ENCODE measurements at places on chromosomes 2 and 18.

DNA sequence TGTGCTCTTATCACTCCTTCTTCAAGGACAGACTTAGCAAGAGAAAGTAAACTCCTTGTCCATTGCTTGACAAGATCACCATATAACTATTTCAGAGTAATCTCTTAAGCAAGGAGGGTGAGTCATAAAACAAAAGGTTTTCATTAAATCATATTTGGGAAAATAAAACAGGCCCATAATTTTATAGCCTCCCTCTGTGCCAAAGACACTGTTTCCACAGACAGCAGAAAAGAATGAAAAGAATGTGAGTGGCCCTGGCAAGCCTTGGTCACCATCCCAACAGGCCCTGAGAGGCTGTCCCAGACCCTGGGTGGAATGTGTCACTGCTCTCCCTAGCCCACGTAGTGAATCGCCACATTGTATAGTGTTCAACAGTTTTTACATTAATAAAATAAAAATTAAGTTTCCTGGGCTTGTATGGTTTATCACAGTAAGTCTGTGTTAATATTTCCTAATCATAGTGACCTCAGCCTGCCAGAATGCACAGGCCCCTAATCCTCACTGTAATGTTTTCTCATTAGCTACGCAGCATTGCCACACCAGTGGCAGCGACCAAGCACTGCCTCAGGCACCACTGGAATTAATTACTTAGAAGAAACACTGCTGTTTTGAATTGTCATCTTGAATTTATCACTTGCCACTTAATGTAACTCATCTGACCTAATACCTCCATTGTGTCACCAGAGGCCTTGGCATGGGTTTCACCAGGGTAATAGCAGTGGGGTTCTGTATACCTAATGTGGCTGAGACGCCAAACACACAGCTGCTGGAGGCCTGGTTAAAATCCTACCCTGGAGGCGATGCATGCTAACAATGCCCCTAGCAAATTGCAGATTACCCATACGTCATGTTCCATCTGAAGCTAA, 401.9 kb downstream of the LNPK start:
- no peak for DNase-seq

DNA sequence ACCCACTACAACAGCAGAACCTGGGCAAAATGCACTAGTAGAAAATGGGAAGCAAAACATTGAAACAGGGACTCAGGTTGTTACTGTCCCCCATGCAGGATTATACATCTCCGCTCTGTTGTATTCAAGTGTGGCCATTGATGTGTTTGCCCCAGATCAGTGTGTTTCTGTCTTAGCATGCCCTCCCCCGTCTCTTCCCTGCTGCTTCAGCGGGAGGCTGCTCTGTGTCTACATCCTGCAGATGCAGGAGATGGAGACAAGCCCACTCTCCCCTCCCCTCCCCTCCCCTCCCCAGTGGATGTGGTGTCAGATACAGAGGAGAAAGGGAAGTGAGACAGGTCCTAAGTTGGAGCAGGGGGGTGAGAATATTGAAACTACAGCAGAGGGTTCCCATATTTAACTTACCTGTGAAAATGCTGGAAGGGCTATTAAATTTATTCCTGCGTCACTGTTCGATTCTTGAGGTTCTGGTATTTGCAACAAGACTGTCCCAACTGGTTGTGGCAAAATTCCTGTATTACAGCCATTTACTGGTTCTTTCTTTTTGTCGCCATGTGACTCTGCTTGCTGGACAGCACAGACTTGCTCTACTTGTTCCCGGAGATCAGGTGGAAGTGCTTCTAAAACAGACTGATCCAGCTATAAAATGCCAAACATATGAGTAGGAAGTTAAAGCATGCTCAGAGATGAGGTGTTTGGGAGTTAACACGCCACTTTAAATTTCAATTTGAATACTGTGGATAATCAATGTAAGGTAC, 67.0 kb downstream of the EIF5B start:
- no peak for DNase-seq

DNA sequence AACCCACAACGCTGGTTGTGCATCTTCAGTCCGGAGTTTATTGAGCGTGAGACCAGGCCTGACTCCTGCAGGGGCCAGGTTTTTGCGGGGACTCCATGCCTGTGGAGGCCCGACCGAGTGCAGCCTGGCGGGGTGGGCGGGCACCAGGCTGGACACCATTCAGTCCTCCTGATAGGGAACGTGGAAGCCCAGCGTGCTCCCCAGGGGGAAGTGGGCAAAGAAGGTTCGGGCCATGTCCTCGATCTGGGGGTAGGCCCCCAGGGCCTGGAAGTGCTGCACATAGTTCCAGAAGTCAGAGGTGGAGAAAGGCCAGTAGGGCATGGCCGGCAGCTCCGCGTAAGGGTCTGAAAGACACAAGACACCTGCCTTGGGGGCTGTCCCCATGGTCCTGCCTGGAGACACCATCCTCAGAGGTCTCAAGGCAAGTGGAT, 1.4 kb downstream of the OTOS start:
- no peak for DNase-seq

GRCh38 chr2:52857722-52858121, 909.9 kb upstream of the CHAC2 start:
- no peak for DNase-seq

DNA sequence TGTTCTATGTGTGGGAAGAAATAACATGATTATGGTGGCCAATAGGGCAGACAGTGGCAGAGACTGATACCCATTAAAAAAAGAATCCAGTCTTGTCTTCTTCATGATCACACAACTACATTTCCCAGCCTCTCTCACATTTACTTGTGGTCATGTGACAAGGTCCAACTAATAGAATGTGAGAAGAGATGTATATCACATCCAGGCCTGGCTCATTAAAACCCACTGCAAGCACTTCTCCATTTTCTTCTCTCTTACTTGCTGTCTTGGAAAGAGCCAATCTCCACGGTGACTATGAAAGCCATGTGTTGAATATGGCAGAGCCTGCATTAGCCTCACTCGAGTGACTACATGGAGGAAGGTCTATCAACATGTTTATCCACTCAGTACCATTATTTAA, 306.2 kb upstream of the ZEB2 start:
- no peak for DNase-seq

DNA sequence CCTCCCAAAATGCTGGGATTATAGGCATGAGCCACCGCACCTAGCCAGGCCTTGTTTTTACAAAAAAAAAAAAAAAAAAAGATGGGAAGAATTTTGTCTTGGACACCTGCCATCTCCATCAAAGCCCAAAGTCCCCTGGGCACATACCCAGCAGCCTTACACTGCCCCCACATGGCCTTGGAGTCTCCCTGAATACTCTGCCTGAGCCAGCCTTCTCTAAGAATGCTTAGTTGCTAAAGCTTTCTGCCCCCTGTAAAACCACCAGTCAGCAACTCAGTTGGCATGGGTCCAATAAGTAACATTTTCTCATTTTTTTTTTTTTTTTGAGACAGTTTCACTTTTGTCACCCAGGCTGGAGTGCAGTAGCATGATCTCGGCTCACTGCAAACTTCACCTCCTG, 40.6 kb downstream of the SPC25 start:
- peak; percentile 55 for DNase-seq

- DNase-seq, result no peak
These were observed 439.3 kb upstream of the TRIB2 start for GRCh38 chr2:12277241-12278034.

GRCh38 chr2:79432731-79433146, 80.1 kb upstream of the CTNNA2 start:
- no peak for DNase-seq

- no peak for DNase-seq
These were observed 129.7 kb downstream of the CCDC85A start for GRCh38 chr2:56313500-56313921.

- no peak for DNase-seq
These were observed 92.1 kb downstream of the GALNT1 start for GRCh38 chr18:35673682-35674081.

DNA sequence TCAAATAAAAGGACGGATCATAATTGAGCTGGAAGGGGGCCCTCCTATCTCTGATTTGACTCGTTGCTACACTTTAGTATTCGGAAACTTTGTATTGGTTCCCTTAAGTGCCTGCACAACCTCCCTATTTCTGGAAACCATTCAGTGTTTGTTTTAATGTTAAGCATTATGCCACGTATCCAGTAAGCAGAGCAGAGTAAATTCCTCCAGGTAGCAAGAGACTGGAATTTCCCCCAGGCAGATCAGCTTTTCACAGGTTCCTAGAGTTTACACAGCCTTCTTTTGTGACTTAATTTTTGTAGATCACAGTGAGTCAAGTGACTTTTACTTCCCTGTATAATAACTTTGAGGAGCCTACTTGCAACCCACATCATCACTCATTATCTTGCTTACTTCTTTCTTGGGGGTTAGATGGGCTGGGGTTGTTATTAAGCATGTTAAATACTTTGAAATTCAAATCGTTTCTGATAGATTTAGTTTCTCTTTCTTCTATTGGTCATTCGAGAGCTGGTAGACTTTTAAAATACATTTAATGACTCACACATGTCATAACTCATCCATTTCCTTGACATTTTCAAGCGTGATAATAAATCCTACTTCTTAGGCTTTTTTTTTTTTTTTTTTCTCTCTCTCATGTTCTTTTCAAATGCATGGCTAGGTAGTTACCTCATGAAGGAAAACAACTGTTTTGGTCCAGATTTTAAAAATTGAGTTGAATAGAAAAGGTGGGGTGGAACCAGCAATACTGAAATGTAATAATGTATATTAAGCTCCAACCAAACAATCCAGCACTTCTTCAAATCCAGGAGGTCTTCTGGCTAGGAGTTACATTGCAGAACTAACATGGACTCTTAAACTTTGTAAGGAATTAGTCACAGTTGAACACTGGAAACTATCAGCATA, 219.3 kb downstream of the NEDD4L start:
- DNase-seq, result no peak

DNA sequence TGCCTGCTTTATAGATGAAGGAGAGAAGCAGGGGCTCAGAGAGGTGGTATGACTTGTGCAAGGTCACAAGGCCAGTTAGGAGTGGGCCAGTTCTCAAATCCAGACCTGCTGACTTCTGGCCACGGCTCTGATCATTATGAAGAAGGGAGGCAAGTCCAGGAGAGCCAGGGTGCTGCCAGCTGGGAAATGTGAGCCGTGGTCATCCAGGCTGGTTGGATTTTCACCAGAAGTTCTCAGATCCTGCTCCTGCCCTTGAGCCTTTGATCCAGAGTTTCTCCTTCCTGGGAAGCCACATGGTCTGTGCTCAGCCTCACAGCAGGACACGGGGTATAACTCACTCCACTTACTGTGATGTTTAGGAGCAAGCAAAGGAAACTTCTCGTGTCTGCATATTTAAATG, 239.9 kb downstream of the KLHL29 start:
- no peak for DNase-seq

DNA sequence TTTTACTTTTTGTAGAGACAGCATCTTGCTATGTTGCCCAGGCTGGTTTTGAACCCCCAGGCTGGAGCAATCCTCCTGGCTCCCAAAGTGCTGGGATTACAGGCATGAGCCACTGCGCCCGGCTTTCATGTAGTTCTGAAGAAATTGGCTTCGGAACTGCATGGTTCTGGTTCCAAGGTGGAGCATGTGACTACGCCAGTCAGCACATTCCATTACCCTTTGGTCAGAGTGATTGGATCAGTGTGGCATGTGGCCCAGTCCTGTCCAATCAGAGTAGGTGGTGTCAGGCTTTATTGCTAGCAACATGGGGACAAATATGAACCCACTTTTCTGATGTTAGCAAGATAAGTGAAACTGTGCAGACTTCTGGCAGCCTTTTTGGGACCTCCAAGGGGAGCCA, 16.3 kb upstream of the ATOH8 start:
- DNase-seq, result no peak

- no peak for DNase-seq
These were observed 27.5 kb downstream of the ARL4C start for GRCh38 chr2:234469251-234469845.

DNA sequence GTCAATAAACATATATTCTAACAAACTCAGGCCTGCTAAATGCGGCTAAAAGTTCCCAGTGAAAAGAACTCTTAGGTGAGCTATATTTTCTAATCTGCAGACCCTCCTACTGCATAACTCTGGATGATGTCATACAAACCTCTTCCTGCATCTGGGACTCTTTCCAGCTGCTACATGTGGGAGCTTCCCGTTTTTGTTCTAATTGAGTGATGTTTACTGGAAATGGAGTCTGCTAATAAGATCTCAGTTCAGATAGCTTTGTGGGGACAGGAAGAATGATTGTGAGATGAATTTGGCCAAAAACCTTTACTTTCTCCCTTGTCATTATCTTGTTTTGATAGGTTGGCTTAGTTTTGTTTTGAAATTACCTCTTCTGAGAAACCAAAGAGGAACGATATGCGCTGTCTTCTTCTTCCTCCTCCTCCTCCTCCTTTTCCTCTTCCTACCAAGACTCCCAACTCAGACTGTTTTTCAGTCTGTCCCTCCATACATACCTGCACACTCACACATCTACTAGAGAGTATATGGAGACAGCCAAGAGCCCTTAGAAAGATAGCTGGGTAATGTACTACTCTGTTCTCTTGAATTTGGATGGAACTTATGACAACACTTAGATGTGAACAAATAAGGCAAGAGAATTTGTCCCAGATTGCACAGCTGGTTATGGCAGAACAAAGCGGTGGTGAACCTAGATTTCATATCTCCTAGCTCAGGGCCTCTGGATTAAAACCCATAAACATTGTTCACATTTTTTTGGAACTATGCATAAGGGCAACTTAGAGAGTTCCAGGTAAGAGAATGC, 39.8 kb upstream of the AAK1 start:
- no peak for DNase-seq

DNA sequence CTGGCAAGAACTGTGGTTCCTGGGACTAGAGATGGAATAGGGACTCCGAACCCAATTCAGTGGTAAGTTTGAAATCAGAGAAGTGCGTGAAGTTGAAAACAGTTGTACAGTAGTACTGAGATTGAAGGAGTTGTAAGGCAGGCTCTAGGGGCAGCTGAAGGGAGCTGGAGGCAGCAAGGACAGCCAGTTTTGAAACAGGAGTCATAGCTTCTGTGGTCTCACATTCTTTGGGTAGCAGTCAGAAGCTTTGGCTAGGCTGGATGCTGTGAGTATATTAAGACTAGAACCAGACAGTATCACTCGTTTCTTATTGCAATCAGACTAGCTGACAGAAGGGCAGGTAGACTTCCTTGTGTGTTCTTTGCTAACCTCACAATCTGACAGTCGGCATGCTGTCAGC, 64.5 kb upstream of the ADAM23 start:
- DNase-seq, result no peak

- DNase-seq, result no peak
These were observed 54.0 kb downstream of the ATOH8 start for GRCh38 chr2:85807756-85808155.

DNA sequence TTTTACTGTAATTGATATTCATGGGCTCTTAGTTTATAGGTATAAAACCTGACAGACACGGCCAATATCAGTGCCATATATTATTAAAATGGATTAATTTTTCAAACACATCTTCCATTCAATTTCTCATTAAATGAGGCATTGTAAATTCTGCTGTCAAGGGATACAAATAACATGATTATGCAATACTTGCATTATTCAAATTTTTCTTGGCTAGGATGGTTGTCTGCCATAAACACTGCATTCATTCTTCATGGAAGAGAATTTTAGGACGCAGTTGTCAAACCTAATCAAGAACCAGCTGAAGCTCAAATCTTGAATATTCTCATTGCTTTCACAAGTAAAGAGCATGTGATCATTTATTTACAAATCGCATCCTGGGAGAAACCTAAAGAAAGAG, 255.6 kb downstream of the RDH14 start:
- DNase-seq, result no peak
